ENCODE measurements at places on chromosomes 7 and 10.

- no peak for DNase-seq
Measured at GRCh38 chr7:5646846-5647245, 134.6 kb downstream of the RNF216 start.

GRCh38 chr7:8639668-8640067 lies 206.3 kb downstream of the NXPH1 start:
- DNase-seq, result no peak

DNA sequence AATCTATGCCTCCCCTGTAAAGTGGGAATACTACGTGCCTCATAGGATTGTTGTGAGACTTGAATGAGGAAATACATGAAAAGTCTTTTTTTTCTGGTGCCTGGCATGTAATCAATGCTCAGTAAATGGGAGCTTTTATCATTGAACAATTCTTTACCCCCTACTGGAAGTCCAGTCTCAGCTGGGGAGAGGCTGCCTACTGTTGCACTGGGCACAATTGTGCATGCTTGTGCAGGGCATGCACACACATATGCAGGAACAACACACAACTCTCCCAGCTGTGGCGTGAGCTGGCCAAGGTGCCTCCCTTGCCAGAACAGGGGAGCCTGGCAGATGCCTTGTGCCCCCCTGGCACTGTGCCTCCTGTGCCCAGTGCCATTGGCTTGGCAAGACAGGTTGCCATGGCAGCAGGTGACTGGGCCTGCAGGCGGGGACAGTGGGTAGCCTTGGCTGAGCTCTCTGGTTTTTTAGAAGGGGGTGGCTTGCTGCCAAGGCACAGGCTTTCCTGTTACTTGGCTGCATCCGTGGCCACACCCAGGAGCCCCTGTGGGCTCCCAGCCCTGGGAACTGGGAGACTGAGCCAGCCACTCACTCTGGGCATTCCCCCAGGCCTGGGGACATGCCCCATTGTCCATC lies 16.1 kb upstream of the PALD1 start:
- peak; percentile 85 for DNase-seq

DNA sequence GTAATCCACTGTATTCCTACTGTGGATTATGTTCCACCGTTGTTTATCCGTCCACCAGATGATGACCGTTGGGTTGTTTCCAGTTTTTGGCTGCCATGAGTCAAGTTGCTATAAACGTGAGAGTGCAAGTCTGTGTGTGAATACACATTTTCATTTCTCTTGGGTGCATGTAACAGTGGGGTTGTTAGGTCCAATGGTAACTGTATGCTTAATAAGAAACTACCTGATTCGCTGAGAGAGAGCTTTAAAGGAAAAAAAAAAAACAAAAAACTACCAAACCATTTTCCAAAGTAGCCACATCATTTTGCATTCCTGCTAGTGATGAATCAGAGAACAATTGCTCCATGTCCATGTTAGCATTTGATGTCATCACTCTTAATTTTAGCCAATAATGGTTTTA lies 15.9 kb downstream of the UBN2 start:
- no peak for DNase-seq

DNA sequence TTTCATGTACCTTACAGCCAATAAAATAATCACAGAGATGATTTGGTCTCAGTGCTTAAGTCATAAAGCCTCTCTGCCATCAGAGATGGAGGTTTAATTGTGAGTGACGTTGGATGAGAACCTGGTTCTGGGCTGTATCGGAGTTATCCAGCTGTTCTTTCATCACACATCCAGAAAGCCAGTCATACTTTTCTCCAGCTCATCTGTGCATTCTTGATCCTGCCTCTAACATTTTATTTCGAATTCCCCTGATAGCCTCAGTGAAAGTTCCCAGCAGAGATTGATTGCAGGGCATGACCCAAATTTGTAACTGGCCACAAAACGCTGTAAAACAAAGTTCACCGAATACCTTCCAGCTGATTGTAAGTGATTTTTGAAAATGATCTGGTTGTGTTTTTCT lies 212.6 kb upstream of the HABP2 start:
- no peak for DNase-seq

- no peak for DNase-seq
Measured at GRCh38 chr10:73307203-73307800, 51.4 kb downstream of the CFAP70 start.
